ENCODE measurements at places on chromosomes 4 and X. TPM values are rescaled to one million over a fixed set of nuclear protein-coding genes. Genes with fewer than 3 reads are reported as not detected.

RAPGEF2 gene
- total RNA-seq, result 41.4 TPM

ARHGAP36 gene
- total RNA-seq, result not detected

PRDM8 gene
- 0.73 TPM for total RNA-seq

FMR1NB gene
- total RNA-seq, result not detected

SLC4A4 gene
- total RNA-seq, result 0.58 TPM

GAGE12H gene
- total RNA-seq, result not detected

MTTP gene
- not detected for total RNA-seq

ANOS1 gene
- 3.3 TPM for total RNA-seq

ESX1 gene
- not detected for total RNA-seq

PFKFB1 gene
- not detected for total RNA-seq

MXRA5 gene
- total RNA-seq, result 0.44 TPM

LAGE3 gene
- 28.9 TPM for total RNA-seq

ADAMTS3 gene
- 3.4 TPM for total RNA-seq

CXCL13 gene
- not detected for total RNA-seq

VSIG4 gene
- total RNA-seq, result not detected

TMPRSS11B gene
- total RNA-seq, result not detected

GCNA gene
- 2.5 TPM for total RNA-seq

TMPRSS11F gene
- not detected for total RNA-seq

PCDH18 gene
- under 0.01 TPM for total RNA-seq

IGFBP7 gene
- total RNA-seq, result 2,270 TPM

GNRHR gene
- not detected for total RNA-seq

FAM199X gene
- total RNA-seq, result 19.4 TPM

- peak; percentile 3 for DNase-seq
These were observed 440.9 kb downstream of the MID1IP1 start for GRCh38 chrX:39242187-39242586.

- DNase-seq, result no peak
These were observed 46.5 kb downstream of the XAGE2 start for GRCh38 chrX:52415304-52415703.

DNA sequence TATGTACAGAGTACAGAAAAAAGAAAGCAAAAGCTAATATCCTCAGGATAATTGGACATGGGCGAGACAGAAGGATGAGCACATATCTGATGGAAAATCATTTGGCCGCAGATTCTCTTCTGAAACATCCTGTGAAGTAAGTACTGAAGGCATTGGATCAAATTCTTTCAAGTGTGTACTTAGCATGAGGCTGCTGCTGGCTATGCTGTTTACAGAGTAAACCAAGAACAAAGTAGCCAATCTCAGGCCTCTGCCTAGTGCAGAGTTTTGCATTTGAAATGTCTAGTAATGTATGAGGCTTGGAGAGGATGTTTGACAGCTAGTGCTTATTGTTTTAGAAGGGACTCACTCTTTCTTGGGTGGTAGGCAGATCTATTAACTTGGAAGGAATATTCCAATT, 128.5 kb downstream of the MAGEC2 start:
- DNase-seq, result no peak

GRCh38 chrX:119537487-119537886, 27.7 kb downstream of the STEEP1 start:
- no peak for DNase-seq

GRCh38 chr4:2322227-2322626, 60.3 kb upstream of the MXD4 start:
- no peak for DNase-seq

GRCh38 chr4:40289366-40290188, 45.6 kb upstream of the CHRNA9 start:
- no peak for DNase-seq

GRCh38 chrX:56797574-56798338, 68.7 kb downstream of the NBDY start:
- DNase-seq, result no peak

- DNase-seq, result no peak
These were observed 12.4 kb upstream of the GPR173 start for GRCh38 chrX:53036149-53036548.

DNA sequence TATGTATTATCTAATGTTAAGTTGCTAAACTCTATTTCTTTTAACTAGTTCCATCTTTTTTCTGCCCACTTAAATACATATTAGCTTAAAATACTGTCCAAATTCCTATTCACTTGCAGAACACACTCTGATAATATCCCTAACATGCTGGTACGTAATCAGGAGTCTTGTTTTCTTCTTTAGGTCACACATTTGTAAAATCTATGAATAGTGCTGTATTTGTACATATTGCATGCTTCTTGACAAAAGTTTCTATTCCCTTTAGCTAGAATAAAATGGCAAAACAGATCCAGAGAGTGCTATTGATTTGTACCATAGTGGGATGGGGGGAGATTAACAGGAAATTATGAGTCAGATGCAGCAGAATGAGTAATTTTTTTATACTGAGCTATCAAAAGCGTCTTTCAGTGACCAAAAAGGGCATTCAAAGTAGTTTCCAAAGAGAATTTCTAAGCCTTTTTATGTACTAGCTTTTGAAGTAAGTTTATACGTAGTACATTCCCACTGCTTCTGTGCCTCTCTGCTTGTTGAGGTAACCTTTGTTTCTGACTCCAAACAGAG, 126.5 kb downstream of the PTPN13 start:
- no peak for DNase-seq

- DNase-seq, result no peak
These were observed 186.0 kb upstream of the FAM241A start for GRCh38 chr4:111959222-111959621.

GRCh38 chr4:30860978-30861377, 140.8 kb downstream of the PCDH7 start:
- DNase-seq, result no peak

DNA sequence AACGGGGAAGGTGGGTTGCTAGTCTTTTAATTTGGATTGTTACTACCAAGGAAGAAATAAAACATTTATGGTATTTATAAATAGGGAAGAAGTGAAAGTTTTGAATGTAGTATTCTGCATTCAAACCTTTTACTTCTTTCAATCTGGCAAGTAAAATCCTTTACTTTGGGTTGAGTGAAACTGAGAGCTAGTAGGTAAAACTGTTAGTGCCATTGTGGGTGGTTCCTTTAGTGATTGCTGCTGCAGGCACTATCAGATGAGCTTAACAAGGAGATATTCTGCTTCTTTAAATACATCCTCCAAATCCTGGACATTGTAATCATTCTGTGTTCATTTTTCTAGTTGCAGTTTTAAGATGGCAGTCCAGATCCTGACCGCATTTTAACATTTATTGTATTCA, 650.9 kb upstream of the PCDH10 start:
- no peak for DNase-seq

DNA sequence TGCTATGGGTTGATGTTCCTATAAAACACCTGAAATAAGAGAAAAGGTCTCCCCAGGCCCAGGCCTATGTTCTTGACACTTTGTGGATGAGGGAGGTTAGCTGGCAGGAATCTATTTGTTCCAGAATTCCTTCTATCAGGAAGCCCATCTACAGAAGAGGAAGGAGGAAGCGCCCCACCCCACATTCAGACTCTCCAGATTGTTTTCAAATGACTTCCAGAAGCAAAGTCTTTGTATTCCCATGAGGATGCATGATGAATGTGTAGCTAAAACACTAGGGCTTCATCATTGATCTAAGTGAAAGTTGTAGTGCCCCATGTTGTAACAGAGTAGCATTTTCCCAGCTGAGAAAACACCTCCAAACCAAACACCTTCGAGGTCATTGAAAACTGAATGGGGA, 16.4 kb downstream of the OTC start:
- no peak for DNase-seq

- DNase-seq, result no peak
These were observed 4.8 kb upstream of the HGFAC start for GRCh38 chr4:3436798-3437581.

- no peak for DNase-seq
These were observed 61.6 kb downstream of the LEF1 start for GRCh38 chr4:108107101-108107500.

- no peak for DNase-seq
These were observed 81.4 kb upstream of the ACSL1 start for GRCh38 chr4:184907216-184907615.

GRCh38 chr4:88742561-88742960, 44.9 kb upstream of the NAP1L5 start:
- no peak for DNase-seq

DNA sequence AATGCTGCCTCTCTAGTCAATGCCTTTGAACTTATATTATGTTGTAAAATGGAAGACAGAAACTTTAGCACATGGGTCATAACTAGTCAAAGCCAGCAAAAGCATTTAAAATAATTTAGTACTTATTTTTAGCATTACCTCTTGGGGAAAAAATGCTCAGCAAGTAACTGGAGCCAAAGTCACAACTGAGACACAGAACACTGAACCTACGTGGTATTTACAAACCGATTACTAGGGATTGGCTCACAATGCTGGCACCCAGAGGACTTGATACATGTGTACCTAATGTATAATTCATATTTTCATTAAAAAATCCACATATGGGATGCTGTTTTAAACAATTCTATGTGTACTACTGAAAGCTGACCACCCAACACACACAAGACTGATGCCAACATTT, 38.4 kb downstream of the PHKA2 start:
- DNase-seq, result no peak

DNA sequence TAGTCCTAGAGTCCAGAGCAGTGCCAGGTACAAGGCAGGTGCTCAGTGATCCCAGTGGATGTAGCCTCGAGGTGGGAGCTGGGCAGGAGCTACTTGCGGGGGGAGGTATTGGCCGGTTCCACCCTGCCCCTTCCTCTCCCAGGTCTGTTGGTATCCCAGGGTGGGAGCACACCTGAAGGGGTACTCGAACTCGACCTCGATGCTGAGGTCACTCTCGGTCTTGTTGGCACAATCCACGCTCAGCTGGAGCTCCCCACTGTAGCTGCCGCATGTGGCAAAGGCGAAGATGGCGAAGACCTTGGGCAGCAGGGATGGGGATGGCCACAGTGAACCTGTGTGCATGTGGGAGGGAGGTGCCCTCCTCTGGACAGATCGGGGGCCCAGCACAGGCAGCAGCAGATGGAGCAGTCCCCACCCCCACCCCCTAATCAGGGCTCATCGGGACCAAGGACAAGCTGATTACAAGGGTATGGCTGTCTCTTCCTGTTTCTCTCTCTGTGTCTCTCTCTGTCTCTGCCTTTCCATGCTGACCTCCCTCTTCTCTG, 2.4 kb downstream of the SYP start:
- DNase-seq, result no peak

- DNase-seq, result no peak
These were observed 152.3 kb downstream of the CBR4 start for GRCh38 chr4:168857546-168858314.

GRCh38 chr4:110653321-110654253, 30.7 kb upstream of the PITX2 start:
- no peak for DNase-seq

DNA sequence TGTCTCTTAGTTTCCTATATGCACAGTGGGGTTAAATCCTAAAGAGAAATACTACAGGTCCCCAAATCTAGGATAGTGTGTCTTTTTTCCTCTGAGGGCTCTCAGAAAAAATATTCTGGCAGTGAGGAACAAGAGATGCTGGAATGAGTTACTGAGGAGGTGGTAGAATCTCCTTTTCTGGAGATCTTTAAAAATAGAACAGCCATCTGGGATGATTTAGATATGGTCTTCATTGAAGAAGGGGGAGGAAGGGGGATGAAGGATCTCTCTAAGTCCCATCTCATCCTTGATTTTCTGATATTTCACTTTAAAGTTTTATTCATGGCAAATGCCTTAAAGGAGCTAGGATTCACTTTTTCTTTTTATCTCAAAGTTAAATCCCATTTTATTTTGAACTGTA, 235.0 kb downstream of the MAML3 start:
- DNase-seq, result no peak

GRCh38 chrX:40140706-40141499, 43.1 kb upstream of the BCOR start:
- DNase-seq, result no peak

- no peak for DNase-seq
These were observed 23.3 kb downstream of the MECP2 start for GRCh38 chrX:154074199-154074598.

DNA sequence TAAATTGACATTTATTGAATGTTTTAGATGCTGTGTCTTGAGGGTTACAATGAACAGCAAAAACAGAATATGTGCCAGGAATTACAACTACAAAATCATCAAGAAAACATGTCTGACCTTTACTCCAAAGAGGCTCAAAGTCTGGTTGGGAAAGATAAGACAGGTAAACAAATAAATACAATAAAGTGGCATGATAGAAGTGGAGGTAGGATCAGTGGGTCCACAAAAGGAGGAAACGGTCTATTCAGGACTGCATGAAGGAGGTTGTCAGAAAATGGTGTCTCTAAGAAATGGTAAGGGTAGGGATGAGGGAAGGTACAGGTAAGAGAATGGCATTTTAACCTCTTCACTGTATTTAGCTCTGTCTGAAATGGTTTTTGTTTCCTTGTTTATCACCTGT, 3.8 kb downstream of the ARHGEF38 start:
- DNase-seq, result no peak

- DNase-seq, result no peak
These were observed 18.0 kb upstream of the TBC1D14 start for GRCh38 chr4:6891436-6892170.

- no peak for DNase-seq
These were observed 31.6 kb downstream of the KDM6A start for GRCh38 chrX:44904542-44905115.

GRCh38 chr4:173761236-173761635, 231.2 kb upstream of the HAND2 start:
- DNase-seq, result no peak

GRCh38 chrX:71510161-71510560, 22.7 kb upstream of the OGT start:
- DNase-seq, result no peak

DNA sequence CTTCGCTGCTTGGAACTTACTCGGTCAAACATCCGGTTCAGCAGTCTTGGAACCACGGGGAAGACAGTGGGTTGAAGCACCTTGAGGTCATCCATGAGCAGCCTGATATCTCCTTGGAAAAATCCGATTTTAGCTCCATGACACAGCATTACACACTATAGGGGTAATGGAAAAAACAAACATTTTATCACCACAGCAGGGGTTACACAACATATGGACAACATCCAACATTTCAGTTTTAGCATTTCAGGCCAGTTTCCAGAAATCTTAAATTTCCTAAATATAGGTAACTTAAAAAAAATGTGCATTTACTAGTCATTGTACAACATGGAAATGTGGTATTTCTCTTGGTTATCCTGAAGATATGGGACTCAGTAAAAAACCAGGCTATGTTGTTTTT, 34.4 kb upstream of the CENPU start:
- DNase-seq, result no peak

- no peak for DNase-seq
These were observed 79.2 kb downstream of the USP9X start for GRCh38 chrX:41164449-41164848.

DNA sequence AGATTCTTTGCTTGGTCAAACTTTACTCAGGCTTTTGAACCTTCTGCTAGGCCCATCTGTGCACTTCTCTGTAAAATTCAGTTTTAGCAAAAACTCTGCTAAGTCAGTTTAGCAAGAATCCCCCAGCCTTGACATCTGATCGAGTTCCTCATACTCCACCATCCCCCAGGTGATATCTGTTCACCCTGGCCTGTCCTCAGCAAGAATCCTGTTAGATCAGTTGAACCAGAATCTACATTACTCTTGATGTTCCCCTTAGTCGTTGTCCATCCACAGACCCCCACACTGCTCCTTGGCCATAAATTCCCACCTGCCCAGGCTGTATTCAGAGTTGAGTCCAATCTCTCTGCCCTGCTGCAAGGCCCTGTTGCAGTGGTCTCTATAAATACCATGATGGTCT, 162.6 kb downstream of the ZNF674 start:
- DNase-seq, result no peak
